T-cell (primary cell): ENCODE measurements at places on chromosomes 4 and X. TPM values are rescaled to one million over a fixed set of nuclear protein-coding genes. Genes with fewer than 3 reads are reported as not detected.

DNA sequence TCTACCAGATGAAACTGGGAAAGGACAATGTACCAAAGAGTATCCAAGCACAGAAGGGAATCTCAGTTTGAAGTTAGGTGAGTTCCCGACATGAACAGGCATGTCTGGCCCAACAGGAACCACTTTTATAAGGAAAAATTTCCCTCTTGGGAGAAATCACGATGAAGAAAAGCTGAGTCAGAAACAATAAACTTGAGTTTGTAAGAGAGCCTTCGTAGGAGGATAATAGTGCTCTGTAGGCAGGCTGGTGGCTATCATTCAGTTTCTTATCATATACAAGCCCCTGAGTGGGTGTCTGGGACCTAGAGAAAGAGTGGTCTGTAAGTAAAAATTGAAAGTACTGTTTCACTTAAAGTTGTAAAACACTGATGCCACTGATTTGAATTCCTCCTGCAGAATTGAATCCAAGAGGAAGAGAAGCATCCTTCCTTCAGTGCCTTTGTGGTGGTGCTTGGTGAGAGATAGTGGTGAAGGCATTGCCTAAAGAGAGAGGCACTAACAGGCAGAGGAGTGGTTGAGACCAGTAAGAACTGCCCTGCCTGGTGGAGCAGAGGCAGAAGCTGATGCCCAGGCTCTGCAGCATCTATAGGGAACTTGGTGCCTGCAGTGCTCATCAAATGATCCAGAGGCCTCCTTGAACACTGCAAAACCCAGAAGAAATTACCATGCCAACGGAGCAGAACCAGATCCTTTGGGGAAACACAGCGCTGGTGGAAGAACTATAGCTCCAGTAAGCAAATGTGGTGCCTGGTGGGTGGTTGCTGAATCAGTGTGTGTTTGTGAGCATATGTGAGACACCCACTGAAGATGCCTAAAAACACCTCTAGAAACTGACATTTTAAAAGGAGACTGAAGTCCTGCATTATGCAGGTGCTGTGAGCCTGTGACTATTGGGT, 31.7 kb upstream of the METAP1 start:
- no peak overlapping the region for H3K4me3 ChIP-seq
- no peaks in the 10 kb centered on the region for H3K27me3 ChIP-seq
- H3K4me1 ChIP-seq: no peaks in the 10 kb centered on the region
- H3K27ac ChIP-seq: no peak overlapping the region

GRCh38 chr4:151407466-151408379, 1.3 kb upstream of the FHIP1A start:
- H3K4me3 ChIP-seq: peak overlapping the region; percentile 92
- H3K27ac ChIP-seq: no peak overlapping the region
- peaks cover 10% of the 10 kb centered on the region for H3K4me1 ChIP-seq
- H3K27me3 ChIP-seq: no peaks in the 10 kb centered on the region
- no peaks in the 10 kb centered on the region for H3K36me3 ChIP-seq
- DNase-seq: no peak

The TMEM150C gene
- not detected for total RNA-seq

GRCh38 chr4:173769568-173769967, 239.5 kb upstream of the HAND2 start:
- no peak overlapping the region for H3K4me3 ChIP-seq
- no peaks in the 10 kb centered on the region for H3K36me3 ChIP-seq
- DNase-seq: no peak
- H3K27me3 ChIP-seq: no peaks in the 10 kb centered on the region
- no peaks in the 10 kb centered on the region for H3K4me1 ChIP-seq
- no peak overlapping the region for H3K27ac ChIP-seq

The ADAM29 gene
- not detected for total RNA-seq
